ENCODE measurements at places on chromosomes 6 and 20. TPM values are rescaled to one million over a fixed set of nuclear protein-coding genes. Genes with fewer than 3 reads are reported as not detected.

Gene COQ3
- 9.9 TPM for total RNA-seq

Gene NMBR
- under 0.01 TPM for total RNA-seq

Gene HLA-DOA
- not detected for total RNA-seq

Gene RAB23
- 81.3 TPM for total RNA-seq

Gene ME1
- 97.7 TPM for total RNA-seq

Gene EPPIN
- not detected for total RNA-seq

Gene HDDC2
- 59.3 TPM for total RNA-seq

Gene FOXF2
- total RNA-seq = not detected

Gene CALHM6
- 0.68 TPM for total RNA-seq

Gene VSX1
- not detected for total RNA-seq

Gene NRN1
- not detected for total RNA-seq

Gene POM121L2
- not detected for total RNA-seq

Gene PLAGL1
- 10.7 TPM for total RNA-seq

Gene CST7
- total RNA-seq = not detected

Gene CLPSL2
- total RNA-seq = not detected

Gene MAFB
- 6.1 TPM for total RNA-seq

Gene COL11A2
- under 0.01 TPM for total RNA-seq

Gene ERVFRD-1
- total RNA-seq = not detected

Gene SCUBE3
- not detected for total RNA-seq

Gene HRH3
- not detected for total RNA-seq

Gene RNF39
- total RNA-seq = 1.5 TPM

Gene AGER
- 0.34 TPM for total RNA-seq

Gene FAXC
- 1.0 TPM for total RNA-seq

Gene DTNBP1
- 10.3 TPM for total RNA-seq

Gene PRKN
- 1.9 TPM for total RNA-seq

Gene GJA1
- total RNA-seq = 101 TPM

Gene KCNB1
- total RNA-seq = not detected

Gene C4B
- total RNA-seq = 2.1 TPM

Gene LRRC73
- 0.34 TPM for total RNA-seq

Gene PRICKLE4
- 1.1 TPM for total RNA-seq

Gene CST4
- not detected for total RNA-seq

Gene HMGN4
- 91.2 TPM for total RNA-seq

Gene TRAPPC3L
- not detected for total RNA-seq

Gene CALHM4
- total RNA-seq = not detected

Gene SLC25A27
- total RNA-seq = 11.7 TPM

Gene DCDC2
- 6.6 TPM for total RNA-seq

Data from nasal cavity respiratory epithelium epithelial cell of viscerocranial mucosa (primary cell).